ENCODE measurements at places on chromosomes 2 and 18.

DNA sequence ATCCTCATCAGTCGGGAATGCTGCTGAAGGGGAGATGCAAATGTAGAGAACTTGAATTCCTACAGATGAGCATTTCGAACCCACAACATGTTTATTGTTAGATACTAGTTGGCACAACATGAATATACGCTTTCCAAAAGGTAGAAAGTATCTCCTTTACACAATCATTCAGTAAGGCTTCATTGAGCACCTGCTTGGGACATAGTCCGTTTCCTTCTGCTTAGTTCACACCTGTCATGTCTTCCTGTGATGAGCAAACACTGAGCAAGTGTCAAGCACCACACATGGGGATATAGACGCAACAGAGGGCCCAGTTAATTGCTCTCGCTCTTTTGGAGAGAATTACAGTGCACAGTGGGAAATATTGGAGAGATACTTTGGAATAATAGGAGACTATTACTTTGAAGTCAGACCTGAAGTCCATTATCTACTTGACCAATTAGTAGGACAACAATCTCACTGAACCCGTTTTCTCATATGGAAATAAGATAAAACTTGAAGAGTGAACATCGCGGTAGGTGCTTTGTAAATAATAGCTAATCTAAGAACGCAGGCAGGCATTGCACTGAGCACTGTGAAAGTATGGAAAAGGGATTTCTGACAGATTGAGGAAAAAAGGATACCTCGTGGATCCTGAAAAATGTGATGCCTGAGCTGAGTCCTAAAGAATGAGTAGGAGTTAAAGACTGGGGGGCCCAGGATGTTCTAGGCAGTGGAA lies 1.2 kb downstream of the CPSF3 start:
- DNase-seq, result no peak

DNA sequence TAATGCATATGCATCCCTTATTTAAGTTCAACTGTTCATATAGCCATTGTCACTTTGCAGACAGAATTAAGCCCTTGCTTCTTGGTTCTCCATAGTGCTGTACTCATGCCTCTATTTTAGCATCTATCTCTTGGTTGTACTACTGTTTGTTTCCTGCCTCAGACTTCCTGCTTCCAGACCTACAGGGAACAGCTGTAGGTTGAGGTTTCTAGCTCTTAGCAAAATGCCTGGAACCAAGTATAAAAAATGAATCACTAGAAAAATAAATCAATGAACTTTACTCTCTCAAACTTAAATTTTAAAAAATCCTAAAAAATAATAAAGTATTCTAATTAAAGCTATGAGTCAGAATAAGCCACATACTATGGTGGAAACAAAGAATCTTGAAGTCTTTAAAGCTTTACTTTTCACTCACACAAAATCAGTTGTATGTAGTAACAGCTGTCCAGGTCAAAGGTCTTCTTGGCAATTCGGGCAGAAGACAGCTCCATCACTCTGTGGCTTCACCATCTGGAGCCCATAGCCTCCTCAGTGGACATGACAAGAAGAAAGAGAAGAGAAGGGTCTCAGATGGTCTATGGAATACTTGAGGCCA lies 1228.1 kb upstream of the GYPC start:
- no peak for DNase-seq

GRCh38 chr2:10490806-10491291 lies 42.7 kb upstream of the ODC1 start:
- no peak for DNase-seq

- DNase-seq, result no peak
These were observed 1.2 kb upstream of the SMCHD1 start for GRCh38 chr18:2654169-2654927.

GRCh38 chr2:210086292-210086691 lies 83.9 kb downstream of the RPE start:
- no peak for DNase-seq

- no peak for DNase-seq
These were observed 71.0 kb upstream of the RBMS1 start for GRCh38 chr2:160564591-160564990.

GRCh38 chr2:39704540-39704939 lies 38.8 kb downstream of the TMEM178A start:
- DNase-seq, result no peak

- no peak for DNase-seq
These were observed 660.5 kb upstream of the HS6ST1 start for GRCh38 chr2:128979182-128979581.

GRCh38 chr18:62739911-62740310 lies 24.6 kb downstream of the PHLPP1 start:
- no peak for DNase-seq

- DNase-seq, result no peak
These were observed 1.0 kb downstream of the HDLBP start for GRCh38 chr2:241314226-241315092.

GRCh38 chr2:108612514-108613183 lies 78.4 kb downstream of the LIMS1 start:
- DNase-seq, result peak; percentile 77

DNA sequence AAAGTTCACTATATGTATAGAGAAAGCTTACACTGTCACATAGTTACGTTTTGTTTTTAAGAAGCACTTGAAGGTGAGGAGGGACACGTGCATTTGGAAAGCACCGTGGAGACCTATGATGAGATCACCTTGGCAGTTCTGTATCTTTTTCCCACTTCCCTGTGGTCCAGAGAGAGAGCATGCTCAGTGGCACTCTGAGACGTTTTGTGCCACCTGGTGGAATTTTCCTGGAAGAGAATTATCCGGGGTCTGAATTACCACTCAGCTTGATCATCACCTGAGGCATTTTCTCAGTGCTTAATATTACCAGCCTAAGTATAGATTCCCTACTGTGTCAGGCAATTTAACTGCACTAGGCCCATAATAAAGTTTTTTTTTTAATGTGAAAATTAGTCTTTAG lies 469.4 kb upstream of the SMIM21 start:
- no peak for DNase-seq

DNA sequence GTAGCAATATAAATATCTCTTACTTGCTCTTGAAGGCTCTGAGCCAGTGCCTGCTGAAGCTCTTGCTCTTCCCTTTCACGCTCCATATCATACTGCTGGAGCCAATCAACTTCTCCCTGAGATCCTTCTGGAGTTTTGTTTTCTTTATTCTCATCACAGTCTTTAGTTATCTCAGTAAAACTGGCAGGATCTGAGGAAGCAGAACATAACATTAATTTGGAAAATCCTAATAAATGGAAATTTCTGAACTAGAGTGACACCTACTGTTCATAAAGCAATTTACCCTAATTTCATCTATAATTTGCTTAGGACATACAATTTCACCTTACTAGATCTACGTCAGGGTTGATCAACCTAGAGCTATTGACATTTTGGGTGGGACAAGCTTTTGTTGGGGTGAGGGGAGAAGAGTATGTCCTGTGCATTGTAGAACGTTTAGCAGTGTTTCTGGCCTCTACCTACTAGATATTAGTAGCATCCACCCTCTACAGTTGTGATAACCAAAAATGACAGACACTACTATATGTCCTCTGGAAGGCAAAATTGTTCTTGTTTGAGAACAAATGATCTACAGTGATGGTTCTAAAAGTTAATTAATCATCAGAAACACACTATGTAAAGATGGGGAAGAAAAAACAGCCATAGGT lies 47.2 kb downstream of the VIL1 start:
- DNase-seq, result no peak

GRCh38 chr2:56151841-56152240 lies 31.9 kb upstream of the CCDC85A start:
- DNase-seq, result no peak

DNA sequence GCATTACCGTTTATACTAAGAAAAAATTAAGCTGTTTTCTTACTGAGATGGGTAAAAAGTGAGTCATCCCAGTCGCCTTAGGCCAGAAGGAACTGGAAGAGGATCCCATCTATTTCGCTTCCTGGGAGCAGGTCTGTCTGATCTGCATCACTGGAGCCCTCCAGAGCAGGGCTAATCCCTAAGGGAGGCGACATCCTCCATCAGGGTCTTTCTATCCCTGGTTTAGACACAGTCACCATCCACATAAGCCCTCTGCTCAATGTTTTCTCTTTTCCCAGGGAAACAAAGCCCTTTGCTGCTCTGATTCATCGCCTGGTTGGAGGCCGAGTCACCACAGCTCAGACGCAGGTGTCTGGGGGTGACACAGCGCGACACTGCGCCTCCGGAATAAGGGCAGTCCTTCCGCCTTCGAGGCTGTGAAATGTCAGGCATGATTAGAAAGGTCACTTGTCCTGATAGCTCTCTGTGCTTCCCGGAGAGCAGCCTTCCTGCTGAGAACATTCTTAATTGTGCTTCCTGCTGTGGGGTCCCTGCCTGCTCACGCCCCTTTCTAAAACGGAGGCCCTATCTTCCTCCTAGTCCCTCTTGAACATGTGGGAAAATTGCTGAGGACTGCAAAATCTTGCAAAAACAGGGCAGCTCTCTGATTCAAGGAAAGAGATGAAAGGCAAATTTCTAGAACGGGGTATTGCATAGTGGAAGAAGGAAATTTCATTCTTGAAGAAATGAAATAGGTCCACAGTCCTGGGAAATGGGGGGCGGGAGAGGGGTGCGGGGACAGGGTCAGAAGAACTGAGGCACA lies 56.3 kb downstream of the MARCHF4 start:
- no peak for DNase-seq

DNA sequence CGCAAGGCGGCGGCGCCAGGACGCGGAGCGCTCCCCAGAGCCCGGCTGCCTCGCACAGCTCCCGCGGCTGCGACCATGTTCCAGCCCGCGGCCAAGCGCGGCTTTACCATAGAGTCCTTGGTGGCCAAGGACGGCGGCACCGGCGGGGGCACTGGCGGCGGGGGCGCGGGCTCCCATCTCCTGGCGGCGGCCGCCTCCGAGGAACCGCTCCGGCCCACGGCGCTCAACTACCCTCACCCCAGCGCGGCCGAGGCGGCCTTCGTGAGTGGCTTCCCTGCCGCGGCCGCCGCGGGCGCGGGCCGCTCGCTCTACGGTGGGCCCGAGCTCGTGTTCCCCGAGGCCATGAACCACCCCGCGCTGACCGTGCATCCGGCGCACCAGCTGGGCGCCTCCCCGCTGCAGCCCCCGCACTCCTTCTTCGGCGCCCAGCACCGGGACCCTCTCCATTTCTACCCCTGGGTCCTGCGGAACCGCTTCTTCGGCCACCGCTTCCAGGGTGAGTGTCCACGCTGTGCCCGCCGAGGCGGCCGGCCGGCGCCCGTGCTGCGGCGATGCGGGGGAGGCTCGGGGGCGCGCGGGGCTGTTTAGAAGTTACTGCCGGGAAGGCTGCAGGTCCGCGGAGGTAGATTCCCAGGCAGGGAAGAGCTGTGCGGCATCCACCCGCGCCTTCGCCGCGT lies 696 bp downstream of the EMX1 start:
- DNase-seq, result no peak

DNA sequence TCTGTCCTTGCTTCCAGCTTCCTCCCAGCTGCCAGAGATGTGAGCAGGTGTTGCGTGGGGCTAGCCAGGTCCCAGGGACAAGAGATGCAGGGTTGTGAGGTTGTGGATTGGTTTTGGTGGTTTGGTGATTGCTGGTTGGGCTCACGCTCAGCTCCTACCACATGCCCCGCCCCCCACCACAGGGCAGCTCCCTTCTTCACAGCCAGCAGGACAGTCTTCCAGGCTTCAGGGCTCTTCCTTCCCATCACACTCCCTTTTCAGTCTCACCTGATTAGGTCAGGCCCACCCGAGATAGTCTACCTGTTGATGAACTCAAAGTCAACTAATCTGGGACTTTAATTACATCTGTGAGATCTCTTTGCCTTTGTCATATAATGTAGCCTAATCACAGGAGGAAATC lies 52.0 kb upstream of the GLI2 start:
- no peak for DNase-seq

DNA sequence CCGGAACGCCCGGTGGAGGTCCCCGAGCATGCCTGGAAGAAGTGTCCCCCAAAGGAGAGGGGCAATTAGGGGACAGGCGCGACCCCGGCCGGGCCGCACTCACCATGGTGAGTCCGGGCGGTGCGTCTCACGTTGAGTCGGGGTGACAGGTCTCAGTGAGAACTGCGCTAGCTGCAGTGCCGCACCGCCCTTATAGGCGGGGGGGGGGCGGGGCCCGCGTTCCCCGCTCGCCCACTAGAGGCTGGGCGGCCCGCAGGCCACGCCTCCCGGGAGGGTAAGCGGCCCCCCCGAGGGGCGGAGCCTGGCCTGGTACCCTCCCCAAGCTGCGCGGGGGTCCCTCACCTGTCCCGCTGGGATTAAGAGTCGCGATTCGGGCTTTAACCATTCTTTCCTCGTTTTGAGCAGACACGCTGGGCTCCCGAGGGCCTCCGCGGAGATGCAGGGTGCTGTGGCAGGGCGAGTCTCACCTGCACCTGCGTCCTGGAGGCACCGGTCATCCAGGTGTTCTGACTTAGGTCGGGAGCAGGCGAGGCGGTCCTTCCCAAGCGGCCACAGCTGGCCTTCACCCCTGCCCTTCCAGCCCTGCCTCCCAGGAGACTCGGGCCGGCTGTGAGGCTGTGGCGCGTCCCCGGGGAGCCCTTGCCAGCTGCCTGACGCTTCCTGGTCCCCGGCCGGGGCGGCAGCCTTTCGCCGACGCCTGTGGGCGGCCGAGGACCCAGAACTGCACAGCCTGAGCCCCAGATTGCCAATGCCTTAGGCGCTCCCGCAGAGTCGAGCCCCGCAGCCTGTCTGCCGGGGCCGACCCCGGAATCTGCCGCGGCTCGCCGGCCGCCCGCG lies at the start of gene TUBA4A:
Gene TUBA4A (minus strand): TSS at position 166 of the 837 bp plus-strand sequence. CDS start 60 bp downstream, at position 106.
- DNase-seq, result peak; percentile 89

DNA sequence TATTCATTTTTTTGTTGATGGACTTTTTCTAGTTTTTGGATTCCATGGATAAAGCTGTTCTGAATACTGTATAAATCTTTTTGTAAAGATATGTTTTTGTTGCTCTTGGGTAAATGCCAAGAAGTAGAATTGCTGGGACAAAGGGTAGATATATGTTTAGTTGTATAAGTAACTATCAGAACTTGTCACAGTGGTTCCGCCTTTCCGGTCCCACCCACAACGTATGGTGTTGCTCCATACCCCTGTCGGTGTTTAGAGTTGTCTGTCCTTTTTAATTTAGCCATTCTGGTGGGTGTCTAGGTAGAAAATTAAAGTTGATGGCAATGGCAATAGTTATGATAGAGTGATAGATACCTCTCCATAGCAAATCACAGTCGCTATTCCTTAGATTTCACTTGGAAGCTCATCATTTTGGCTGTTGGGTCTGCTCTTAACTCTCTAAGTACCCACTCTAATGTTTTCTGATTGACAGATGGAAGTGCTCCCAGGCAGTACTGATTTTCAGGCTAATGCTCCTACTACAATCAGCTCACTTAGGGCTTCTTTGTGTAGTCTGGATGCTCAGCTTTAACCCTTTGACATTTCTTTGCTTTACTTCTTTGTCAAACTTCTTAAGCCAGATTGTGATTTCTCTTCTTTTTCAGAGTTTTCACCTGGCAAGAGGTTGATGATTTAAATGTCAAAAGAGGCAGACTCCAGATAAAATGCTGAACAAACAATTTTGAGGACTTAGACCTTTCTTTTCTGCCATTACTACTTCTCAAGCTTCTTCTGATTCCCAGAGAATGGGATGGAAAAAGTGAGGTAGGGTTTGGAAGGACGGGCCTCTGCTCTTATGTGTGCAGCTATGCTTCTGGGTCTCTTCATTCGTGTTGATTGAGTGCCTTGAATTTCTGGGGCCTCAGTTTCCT lies 156.4 kb downstream of the AQP4 start:
- DNase-seq, result no peak

Measured in stimulated activated CD4-positive, alpha-beta T cell treated with anti-CD3 and anti-CD28 coated beads, Interleukin-4, amount 100 ng/mL, for 24 hours (primary cell).